ENCODE measurements at places on chromosomes 11 and 22.

DNA sequence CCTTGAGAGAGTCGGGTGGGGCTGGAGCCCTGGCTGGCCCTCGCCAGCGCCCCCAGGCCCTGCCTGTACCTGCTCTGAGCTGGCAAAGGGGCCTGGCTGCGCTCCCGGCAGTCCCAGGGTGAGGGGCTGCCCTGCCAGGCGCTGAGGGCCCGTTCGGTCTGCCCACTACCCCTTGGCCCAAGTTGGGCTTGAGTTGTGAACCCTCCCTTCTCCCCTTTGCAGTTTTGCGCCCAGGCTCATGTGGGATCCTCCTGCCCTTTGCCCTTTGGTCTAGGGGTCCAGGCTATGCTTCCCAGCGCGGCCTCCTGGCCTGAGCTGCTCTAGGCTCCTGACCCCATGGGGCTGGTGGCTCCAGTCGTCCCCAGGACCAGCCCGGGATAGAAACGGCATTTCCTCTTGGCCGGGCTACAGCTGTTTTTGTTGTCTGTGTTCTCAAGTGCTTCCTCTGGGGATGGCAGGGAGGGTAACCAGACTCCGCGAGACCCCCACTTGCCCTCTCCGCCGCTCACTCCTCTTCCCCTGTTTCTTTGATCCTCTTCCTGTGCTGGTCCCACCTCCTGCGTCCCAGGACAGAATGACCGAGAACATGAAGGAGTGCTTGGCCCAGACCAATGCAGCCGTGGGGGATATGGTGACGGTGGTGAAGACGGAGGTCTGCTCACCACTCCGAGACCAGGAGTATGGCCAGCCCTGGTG is 34.9 kb downstream of the PRDM11 start:
- DNase-seq = no peak

DNA sequence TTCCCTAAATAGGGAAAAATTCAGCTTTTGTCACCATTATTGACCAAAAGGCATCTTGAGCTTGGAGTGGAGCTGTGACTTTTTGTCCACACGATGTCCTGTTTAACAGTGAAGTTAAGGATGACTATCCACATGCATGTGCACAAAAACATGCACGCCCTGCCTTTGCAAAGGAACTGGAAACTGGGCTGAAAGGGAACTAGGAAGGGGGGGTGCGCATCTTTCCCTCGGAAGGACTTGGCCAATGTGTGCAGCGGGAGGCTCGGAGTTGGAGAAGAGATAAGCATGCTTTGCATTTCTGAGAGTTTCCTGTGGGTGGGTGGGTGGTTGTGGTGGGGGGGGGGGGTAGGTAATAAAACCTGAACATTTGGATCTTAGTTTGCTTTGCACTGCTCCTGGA is 411 bp upstream of the KIRREL3 start:
- DNase-seq = no peak

DNA sequence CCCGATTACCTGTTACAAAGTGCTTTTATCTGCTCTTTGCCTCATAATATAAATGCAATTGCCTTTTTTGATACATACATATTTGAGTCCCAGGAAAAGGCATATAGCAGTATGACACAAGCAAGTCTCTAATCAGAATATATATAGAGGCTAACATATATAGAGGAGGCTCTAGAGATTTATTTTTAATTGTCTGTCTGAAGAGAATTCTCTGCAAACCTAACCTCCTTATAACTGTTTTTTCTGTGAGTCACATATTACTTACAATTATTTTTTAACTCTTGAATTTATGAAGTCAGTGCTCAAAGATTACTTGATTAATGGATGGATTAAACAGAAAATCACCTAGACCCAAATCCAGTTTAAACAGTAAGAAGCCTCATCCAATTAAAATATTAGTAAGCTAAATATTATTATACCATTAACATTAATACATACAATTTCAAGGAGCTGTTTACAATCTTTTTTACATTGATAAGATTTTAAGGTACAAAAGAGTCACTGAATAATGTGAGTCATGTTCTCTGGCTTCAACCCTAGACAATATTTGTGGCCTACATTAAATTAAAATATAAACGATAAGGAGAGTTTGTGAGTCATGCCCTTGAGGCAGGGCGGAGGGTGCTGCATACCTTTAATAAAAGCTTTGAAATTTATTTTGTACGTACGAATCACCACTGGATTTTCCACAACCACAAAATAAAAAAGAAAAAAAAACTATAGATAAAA is 19.2 kb upstream of the MMP13 start:
- DNase-seq = no peak

GRCh38 chr22:29391546-29391945 is 3.2 kb upstream of the AP1B1 start:
- no peak for DNase-seq

DNA sequence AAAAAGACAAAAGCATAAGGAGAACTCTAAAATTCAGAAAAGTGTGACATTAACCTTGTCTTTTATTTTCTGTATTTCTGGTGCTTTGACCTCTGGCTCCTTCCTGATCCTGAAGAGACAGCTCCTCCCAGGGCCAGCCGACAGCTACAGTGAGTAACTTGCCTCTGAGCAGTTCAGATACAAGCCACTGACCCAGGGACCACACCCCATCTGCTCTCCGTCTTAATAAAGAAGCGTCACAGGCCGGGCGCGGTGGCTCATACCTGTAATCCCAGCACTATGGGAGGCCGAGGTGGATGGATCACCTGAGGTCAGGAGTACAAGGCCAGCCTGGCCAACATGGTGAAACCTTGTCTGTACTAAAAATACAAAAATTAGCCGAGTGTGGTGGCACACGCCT is 6.5 kb downstream of the MLC1 start:
- DNase-seq = no peak

Data from stimulated activated naive CD4-positive, alpha-beta T cell (primary cell).